H9 (cell line): ENCODE measurements at places on chromosomes 11 and 22. TPM values are rescaled to one million over a fixed set of nuclear protein-coding genes. Genes with fewer than 3 reads are reported as not detected.

GRCh38 chr11:82930229-82930628 lies 28.7 kb downstream of the DDIAS start:
- DNase-seq, result no peak
- H3K27ac ChIP-seq, result no peak overlapping the region
- no peak overlapping the region for H3K4me3 ChIP-seq
- no peaks in the 10 kb centered on the region for H3K4me1 ChIP-seq

The RPS13 gene
- 1,466 and 1,469 TPM in 2 replicates for total RNA-seq

The CDHR5 gene
- total RNA-seq, result 0.46 TPM in 1 of 2 replicates, not detected in the other

The ALX4 gene
- total RNA-seq, result not detected in 2 replicates

DNA sequence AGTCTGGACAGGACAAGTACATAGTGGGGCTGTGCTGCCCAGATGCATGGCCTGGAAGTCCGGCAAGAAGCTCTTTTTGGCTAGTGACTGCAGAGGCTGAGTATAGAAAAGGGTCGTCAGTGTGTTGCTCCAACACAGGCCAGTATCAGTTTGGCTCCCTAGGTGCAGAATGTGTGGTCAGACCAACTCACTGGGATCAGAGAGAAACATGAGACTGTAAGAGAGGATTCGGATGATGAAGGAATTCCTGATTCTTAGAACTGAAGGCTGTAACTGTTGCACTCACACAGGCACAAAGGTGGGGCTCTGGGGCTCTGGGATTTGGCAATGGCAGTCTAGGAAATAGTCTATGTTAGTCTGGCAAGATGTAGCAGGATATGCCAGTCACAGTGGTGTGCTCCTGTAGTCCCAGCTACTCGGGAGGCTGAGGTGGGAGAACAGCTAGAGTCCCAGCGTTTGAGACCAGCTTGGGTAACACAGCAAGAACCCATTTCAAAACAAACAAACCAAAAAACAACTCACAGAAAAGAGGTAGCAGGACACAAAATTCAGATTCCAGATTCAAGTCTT lies 11.1 kb upstream of the UPB1 start:
- no peaks in the 10 kb centered on the region for H3K36me3 ChIP-seq
- no peaks in the 10 kb centered on the region for H3K4me1 ChIP-seq
- DNase-seq, result no peak

The PKP3 gene
- 41.7 and 43.8 TPM in 2 replicates for total RNA-seq

GRCh38 chr11:16792426-16792825 lies 54.0 kb downstream of the C11orf58 start:
- H3K4me1 ChIP-seq, result no peaks in the 10 kb centered on the region
- peaks cover 21% of the 10 kb centered on the region for H3K36me3 ChIP-seq
- no peaks in the 10 kb centered on the region for H3K27me3 ChIP-seq
- no peak overlapping the region for H3K4me3 ChIP-seq

The USP28 gene
- 98.8 and 107 TPM in 2 replicates for total RNA-seq

The TSSK2 gene
- total RNA-seq, result not detected in 2 replicates

DNA sequence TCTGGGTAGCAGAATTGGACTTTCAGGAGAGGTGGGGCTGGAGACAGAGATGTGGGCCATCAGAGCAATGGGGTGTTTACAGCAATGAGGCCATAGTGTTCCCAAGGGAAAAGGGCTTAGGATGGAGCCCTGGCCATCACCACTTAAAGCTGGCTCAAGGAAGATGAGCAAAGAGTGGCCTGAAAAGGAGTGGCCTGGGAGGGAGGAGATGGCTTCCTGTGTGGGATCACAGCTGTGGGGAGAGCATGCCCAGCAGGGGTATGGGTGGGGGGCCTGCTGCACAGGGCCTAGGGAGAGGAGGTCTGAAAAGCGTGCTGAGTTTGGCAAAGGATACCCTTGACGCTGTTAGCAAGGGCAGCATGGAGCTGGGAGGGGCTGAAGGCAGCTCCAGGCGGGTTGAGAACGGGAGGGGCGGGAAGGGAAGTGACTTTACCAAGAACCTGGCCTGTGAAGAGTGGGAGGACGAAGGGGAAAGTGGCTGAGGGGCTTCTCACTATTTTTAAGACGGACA lies 13.9 kb downstream of the LRRC32 start:
- H3K4me1 ChIP-seq, result no peaks in the 10 kb centered on the region
- H3K27ac ChIP-seq, result no peak overlapping the region
- no peak overlapping the region for H3K4me3 ChIP-seq
- H3K36me3 ChIP-seq, result no peaks in the 10 kb centered on the region
- DNase-seq, result peak; percentile 25
- no peaks in the 10 kb centered on the region for H3K27me3 ChIP-seq
